ENCODE measurements at places on chromosomes 11 and 22. TPM values are rescaled to one million over a fixed set of nuclear protein-coding genes. Genes with fewer than 3 reads are reported as not detected.

- DNase-seq: no peak
- no peaks in the 10 kb centered on the region for H3K36me3 ChIP-seq
- no peak overlapping the region for H3K4me3 ChIP-seq
- H3K27ac ChIP-seq: no peak overlapping the region
- peaks cover 31% of the 10 kb centered on the region for H3K4me1 ChIP-seq
- H3K27me3 ChIP-seq: no peaks in the 10 kb centered on the region
Measured at GRCh38 chr11:9688716-9689511, 25.0 kb downstream of the SWAP70 start.

Gene SYCE3
- total RNA-seq: not detected

DNA sequence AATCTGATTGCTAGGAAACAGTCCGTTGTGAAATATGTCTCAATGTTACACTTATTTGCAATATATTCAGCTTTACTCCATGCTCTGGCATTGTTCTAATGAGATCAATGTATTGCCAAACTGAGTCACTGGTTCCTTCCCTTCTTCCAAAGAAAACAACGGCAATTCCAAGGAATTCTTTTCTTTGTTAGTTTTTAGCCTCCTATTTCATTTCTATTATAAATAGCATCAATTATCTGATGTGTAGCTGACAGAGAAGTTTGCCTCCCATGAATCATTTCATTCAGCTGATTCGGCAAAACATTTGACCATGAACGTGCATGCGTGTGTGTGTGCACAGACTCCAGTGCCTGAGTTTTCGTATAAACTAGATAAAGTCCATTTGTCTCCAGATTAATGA, 346.8 kb downstream of the ETS1 start:
- no peak overlapping the region for H3K27ac ChIP-seq
- H3K27me3 ChIP-seq: no peaks in the 10 kb centered on the region
- DNase-seq: no peak
- no peaks in the 10 kb centered on the region for H3K36me3 ChIP-seq
- no peak overlapping the region for H3K4me3 ChIP-seq

DNA sequence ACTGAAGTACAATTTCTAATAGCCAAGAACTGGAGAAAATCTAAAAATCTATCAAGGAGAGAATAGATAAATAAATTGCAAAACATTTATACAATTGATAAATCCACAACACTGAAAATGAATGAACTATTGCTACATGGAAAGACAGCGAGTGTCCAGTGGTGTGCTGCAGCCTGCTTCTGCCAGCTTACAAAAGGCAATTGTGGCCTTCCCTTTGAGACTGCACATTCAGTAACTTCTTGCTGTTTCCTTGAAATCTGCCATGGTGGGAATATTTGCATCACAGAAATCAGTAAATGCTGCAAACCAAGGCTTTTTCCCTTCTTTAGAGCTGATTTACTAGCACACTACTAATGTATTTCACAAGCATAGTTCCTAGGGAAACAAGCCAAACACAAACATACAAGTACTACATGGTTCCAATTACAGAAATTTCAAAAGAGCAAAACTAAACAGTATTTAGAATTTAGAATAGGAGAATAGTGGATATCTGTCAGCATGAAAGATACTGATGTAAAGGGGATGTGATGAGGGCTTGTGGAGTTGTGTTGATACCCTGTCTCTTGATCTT, 76.9 kb upstream of the TRIM77 start:
- no peaks in the 10 kb centered on the region for H3K36me3 ChIP-seq
- no peak for DNase-seq
- H3K4me3 ChIP-seq: no peak overlapping the region
- no peaks in the 10 kb centered on the region for H3K4me1 ChIP-seq
- peaks cover 3% of the 10 kb centered on the region for H3K27me3 ChIP-seq

GRCh38 chr11:117855186-117855845, 21.1 kb downstream of the FXYD6 start:
- no peaks in the 10 kb centered on the region for H3K36me3 ChIP-seq
- DNase-seq: no peak
- H3K27ac ChIP-seq: no peak overlapping the region

- H3K36me3 ChIP-seq: no peaks in the 10 kb centered on the region
- no peak overlapping the region for H3K4me3 ChIP-seq
- H3K4me1 ChIP-seq: no peaks in the 10 kb centered on the region
- no peak for DNase-seq
Measured at GRCh38 chr11:103234974-103235373, 125.7 kb downstream of the DYNC2H1 start.

GRCh38 chr11:87007963-87008362, 29.8 kb upstream of the TMEM135 start:
- no peaks in the 10 kb centered on the region for H3K27me3 ChIP-seq
- no peak for DNase-seq
- no peaks in the 10 kb centered on the region for H3K4me1 ChIP-seq
- no peaks in the 10 kb centered on the region for H3K36me3 ChIP-seq

GRCh38 chr22:19958083-19959042, 16.7 kb upstream of the TXNRD2 start:
- H3K4me1 ChIP-seq: peaks cover 45% of the 10 kb centered on the region
- H3K36me3 ChIP-seq: no peaks in the 10 kb centered on the region
- no peak overlapping the region for H3K4me3 ChIP-seq
- no peaks in the 10 kb centered on the region for H3K27me3 ChIP-seq

DNA sequence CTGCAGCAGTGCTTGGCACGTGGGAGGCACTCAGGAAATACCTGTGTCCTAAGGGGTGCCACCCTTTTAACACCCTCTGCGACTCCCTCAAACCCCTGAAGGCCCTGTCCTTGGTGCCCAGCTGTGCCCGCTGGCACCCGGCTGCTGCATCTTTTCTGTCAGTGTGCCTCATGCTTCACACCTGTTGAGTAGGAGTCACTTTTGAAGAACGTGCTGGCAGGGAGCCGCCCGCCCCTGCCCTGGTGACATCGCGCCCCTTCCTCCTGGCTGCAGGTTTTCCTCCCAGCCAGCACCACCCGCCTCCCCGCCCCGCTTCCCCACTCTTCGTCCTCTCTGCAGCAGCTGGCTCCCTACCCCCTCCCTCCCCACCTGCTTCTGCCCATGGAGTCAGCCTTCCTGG, 17.8 kb downstream of the FRMD8 start:
- no peak overlapping the region for H3K4me3 ChIP-seq
- H3K4me1 ChIP-seq: no peaks in the 10 kb centered on the region
- H3K27ac ChIP-seq: no peak overlapping the region
- peaks cover 22% of the 10 kb centered on the region for H3K36me3 ChIP-seq
- H3K27me3 ChIP-seq: no peaks in the 10 kb centered on the region

Gene MFNG
- 4.5 TPM for total RNA-seq

DNA sequence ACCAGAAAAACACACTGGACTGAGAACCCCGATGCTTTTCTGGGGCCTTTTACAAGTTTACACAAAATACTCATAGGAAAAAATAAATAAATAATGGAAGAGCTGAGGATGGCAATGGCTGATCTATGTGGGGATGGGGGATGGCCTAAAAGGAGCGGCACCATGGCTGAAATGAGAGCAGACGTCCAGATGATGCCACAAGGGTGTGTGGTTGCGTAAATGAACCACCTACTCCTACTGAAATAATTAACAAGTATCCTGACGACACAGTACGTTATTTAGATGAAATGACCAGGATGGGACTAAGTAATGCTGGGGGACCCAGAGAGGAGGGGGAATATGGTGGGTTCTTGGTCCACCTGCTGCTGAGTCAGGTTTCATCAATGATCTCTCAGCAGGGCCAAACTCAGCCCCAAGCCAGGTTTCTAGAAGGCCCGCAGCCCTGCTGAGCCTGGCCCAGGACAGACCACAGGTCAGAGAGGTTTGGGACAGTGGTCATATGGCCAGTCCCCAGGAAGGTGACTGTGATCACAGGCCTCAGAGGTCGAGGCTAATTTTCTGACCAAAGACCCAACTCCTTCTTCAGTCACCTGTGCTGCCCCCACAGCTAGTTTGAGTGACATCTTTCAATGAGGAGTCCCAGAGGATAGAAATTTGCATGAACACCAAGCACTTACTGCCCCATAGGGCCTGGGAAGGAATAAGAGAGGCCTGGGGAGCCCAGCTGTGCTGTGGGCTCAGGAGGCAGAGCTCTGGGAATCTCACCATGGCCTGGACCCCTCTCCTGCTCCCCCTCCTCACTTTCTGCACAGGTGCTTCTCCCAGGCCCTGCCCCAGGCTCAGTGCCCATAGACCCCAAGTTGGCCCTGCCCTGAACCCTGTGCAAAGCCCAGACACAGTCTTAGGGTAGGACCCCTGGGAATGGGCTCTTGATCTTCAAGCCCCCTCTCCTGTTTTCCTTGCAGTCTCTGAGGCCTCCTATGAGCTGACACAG, 76.3 kb upstream of the IGLL5 start:
- DNase-seq: no peak
- no peaks in the 10 kb centered on the region for H3K27me3 ChIP-seq
- H3K27ac ChIP-seq: no peak overlapping the region
- H3K4me3 ChIP-seq: no peak overlapping the region

DNA sequence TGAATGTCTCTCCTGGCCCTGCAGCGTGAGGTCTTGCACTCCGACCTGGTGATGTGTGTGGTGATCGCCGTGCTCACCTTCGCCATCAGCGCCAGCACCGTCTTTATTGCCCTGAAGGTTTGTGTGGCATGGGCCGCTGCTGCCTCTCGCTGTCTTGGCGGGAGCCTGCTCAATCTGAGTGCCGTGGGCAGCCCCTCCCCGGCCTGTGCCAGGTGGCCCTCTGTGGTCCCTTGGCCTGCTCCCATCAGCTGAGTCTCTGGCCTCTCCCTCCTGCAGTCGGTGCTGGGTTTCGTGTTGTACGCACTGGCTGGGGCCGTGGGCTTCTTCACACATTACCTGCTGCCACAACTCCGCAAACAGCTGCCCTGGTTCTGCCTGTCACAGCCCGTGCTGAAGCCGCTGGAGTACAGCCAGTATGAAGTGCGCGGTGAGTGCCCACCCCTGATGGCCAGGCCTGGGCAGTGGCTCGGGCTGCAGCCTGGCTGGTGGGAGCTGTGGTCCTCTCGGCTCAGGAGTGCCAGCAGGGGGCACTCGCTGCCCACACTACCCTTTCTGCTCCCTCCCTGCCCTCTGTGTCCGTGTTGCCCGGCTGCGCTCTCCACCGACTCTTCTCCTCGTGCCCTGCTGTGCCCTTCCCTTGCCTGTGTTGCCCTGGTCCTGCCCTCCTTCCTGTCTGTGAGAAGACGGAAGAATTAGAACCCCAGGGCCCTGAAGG, 10.2 kb downstream of the PCNX3 start:
- H3K27ac ChIP-seq: no peak overlapping the region
- no peaks in the 10 kb centered on the region for H3K27me3 ChIP-seq
- no peaks in the 10 kb centered on the region for H3K4me1 ChIP-seq
- H3K4me3 ChIP-seq: no peak overlapping the region
- H3K36me3 ChIP-seq: peaks cover 23% of the 10 kb centered on the region

- DNase-seq: no peak
- H3K4me3 ChIP-seq: no peak overlapping the region
- H3K36me3 ChIP-seq: no peaks in the 10 kb centered on the region
- no peaks in the 10 kb centered on the region for H3K27me3 ChIP-seq
- no peaks in the 10 kb centered on the region for H3K4me1 ChIP-seq
Measured at GRCh38 chr11:88281317-88281712, 56.2 kb downstream of the CTSC start.

GRCh38 chr22:28146401-28147314, 227.6 kb upstream of the PITPNB start:
- DNase-seq: no peak
- H3K27ac ChIP-seq: no peak overlapping the region
- H3K27me3 ChIP-seq: peaks cover 94% of the 10 kb centered on the region

Gene EMSY
- total RNA-seq: 22.7 TPM
